Fibroblast of skin of right biceps (primary cell): ENCODE measurements at places on chromosomes 5 and 9.
A peak's percentile ranks its signal among the peaks of the same experiment; 100 is the strongest.

DNA sequence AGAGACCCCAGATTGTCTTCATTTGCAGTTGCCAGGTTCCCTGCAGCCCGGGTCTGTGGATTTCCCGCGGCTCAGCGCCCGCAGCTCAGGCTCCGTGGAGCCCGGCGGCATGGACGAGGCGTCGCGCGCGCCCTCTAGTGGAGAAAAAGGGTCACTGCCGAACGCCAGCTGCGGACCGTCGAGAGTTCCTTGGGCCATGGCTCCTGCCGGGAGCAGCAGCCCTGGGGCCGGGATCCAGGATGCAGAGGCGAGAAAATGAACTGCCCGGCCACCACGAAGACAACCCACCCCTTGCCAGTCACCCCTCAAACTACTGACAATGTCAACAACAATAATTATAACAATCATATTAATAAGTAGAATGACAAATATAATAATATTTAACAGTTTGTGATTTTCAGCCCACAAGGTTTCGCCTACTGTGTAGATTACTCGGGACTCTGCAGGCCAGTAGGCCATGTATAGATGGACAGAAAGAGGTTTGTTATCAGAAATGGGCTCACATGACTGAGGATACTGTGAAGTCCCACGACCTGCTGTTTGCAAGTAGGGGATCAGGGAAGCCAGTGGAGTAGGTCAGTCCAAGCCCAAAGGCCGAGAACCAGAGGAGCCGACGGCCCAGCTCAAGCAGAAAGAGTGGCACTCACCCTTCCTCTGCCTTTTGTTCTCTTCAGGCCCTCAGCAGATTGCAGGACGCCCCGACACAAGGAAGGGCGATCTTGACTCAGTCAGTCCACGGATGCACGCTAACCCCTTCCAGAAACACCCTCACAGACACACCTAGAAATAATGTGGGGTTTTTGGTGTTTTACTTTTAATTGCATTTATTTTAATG, 43.1 kb downstream of the BOD1 start:
- peak; percentile 59 for DNase-seq

- DNase-seq, result no peak
Observed at GRCh38 chr5:181152406-181152805, 5.0 kb downstream of the OR2V2 start.

- peak; percentile 98 for DNase-seq
Observed at GRCh38 chr5:169626779-169627178, 10.3 kb upstream of the DOCK2 start.

DNA sequence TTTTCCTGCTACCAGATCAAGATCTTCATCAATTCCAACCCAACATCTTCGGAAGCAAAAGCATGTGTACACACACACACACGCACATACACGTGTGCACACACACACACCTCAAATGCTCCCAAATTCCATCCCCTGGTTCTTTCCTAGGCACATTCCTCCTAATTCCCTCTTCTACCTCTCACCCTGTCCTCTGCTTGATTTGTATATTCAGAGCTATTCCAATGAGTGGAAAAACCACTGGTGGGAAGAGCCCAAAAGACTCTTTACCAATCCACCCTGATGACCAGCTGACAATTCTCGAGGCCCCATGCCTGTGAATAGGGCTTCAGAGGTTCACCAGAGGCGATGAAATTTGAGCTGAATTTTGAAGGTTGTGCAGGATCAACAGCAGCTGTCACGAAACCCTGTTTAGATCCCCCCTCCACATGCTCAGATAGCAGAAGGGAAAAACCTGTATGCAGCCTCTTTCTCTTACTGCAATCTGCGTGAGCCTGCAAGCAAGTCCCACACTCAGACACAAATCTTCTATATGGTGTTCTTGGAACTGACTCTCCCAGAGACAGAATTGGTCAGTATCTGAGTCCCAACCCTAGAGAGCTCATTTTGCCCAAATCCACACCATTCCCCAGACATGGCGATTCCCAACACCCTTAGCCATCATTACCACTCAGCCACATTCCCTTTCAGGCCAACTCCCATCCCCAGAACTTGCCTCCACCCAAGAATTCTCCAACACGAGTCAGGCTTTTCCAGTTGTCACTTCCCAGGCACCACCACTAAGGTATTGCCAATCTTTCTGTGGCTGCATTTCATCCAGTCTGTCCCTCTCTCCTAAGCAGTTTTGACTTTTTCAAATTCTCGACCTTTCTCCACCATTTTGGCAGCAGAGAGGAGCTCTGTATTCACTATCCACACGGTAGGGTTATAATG, 4.3 kb upstream of the TRIO start:
- DNase-seq, result no peak
